ENCODE measurements at places on chromosomes 12 and 14. TPM values are rescaled to one million over a fixed set of nuclear protein-coding genes. Genes with fewer than 3 reads are reported as not detected.

SLC10A1 gene
- not detected for total RNA-seq

LRRIQ1 gene
- total RNA-seq = not detected

PGF gene
- 0.09 TPM for total RNA-seq

TAS2R46 gene
- total RNA-seq = not detected

RAD51AP1 gene
- total RNA-seq = 50.9 TPM

GZMB gene
- 3,062 TPM for total RNA-seq

KIF26A gene
- total RNA-seq = 0.28 TPM

DNA sequence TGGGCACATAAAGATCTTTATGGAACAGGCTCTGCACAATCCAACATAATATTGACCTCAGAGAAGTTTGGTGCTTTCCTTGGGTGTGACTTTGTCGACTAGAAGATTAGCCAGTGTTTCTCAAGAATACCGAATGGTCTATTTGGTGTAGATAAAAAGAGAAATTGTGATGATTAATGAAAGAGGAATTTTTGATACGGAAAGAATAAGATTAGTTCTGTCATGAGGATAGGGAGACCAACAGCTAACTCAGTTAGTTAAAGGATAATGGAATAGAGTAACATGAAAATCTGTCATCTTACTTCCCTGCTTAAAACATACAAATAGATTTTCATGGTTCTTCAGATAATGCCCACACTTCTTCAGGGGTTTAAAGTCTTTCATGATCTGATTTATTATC is 24.2 kb downstream of the PTPRO start:
- no peaks in the 10 kb centered on the region for H3K4me1 ChIP-seq
- peaks cover 8% of the 10 kb centered on the region for H3K27me3 ChIP-seq
- H3K36me3 ChIP-seq = no peaks in the 10 kb centered on the region
- no peak overlapping the region for H3K4me3 ChIP-seq

DNA sequence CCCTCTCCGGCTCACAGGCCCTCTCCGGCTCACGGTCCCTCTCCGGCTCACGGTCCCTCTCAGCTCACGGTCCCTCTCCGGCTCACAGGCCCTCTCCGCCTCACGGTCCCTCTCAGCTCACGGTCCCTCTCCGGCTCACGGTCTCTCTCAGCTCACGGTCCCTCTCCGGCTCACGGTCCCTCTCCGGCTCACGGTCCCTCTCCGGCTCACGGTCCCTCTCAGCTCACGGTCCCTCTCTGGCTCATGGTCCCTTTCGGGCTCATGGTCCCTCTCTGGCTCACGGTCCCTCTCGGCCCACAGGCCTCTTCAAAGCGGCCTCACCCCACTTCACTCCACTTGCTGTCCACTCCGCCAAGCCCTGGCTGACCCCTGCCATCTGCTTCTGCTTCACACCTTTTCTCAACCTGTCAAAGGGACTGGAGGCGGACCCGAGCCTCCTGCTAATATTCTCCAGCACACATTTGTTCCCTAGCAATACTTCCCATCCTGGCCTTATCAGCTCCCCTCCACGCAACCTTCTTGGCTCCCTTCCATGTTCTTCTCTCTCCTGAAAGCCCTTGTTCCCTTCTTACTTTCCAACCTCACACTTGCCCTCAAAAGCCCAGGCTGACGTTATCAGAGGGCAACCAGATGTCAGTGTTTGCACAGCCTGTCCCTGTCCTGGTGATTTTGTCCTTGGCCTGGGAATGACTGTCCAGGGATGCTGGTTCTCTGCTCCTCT is 176.7 kb downstream of the CALM1 start:
- DNase-seq = no peak
- no peaks in the 10 kb centered on the region for H3K36me3 ChIP-seq
- H3K4me3 ChIP-seq = no peak overlapping the region
- H3K27me3 ChIP-seq = no peaks in the 10 kb centered on the region
- no peaks in the 10 kb centered on the region for H3K4me1 ChIP-seq

- no peak overlapping the region for H3K4me3 ChIP-seq
- no peak for DNase-seq
Measured at GRCh38 chr12:106249411-106250135, 1.8 kb upstream of the CKAP4 start.

- no peaks in the 10 kb centered on the region for H3K4me1 ChIP-seq
- peaks cover 6% of the 10 kb centered on the region for H3K27me3 ChIP-seq
- no peaks in the 10 kb centered on the region for H3K36me3 ChIP-seq
- H3K27ac ChIP-seq = no peak overlapping the region
- no peak overlapping the region for H3K4me3 ChIP-seq
- no peak for DNase-seq
Measured at GRCh38 chr14:38900887-38901286, 202.1 kb downstream of the SEC23A start.

DNA sequence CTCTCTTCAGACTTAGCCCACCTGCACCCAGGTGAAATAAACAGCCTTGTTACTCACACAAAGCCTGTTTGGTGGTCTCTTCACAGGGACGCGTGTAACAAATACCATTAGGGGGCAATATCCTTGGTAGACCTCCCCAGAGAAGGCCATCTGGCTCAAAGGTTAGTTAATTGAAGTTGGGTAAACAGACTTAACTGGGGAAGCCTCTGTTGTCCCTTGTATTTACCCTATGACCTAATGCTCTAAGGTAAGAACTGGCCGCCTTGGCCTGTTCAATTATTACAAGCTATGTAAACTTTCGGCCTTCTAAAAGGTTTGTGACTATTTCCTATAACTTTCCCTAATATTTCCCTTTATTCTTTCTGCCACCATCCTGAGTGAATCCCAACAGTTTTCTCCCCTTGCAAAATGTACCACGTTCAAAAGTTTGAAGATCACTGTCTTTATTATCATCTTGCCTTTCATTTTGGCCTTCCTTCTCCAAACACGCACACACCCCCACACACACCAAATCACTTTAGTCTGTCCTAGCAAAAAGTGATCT is 15.3 kb upstream of the LYZ start:
- no peaks in the 10 kb centered on the region for H3K27me3 ChIP-seq
- no peak for DNase-seq
- H3K27ac ChIP-seq = no peak overlapping the region
- H3K4me3 ChIP-seq = no peak overlapping the region
- H3K4me1 ChIP-seq = peaks cover 36% of the 10 kb centered on the region

GRCh38 chr12:6262211-6262610 is 48.3 kb upstream of the PLEKHG6 start:
- no peak for DNase-seq
- H3K27ac ChIP-seq = no peak overlapping the region
- H3K27me3 ChIP-seq = peaks cover 2% of the 10 kb centered on the region
- H3K4me1 ChIP-seq = peaks cover 11% of the 10 kb centered on the region
- no peaks in the 10 kb centered on the region for H3K36me3 ChIP-seq

GRCh38 chr14:96256407-96256806 is 397 bp downstream of the BDKRB1 start:
- H3K4me1 ChIP-seq = no peaks in the 10 kb centered on the region
- peaks cover 15% of the 10 kb centered on the region for H3K27me3 ChIP-seq
- H3K4me3 ChIP-seq = no peak overlapping the region
- no peak for DNase-seq

GRCh38 chr12:128581321-128581761 is 242.4 kb downstream of the SLC15A4 start:
- H3K4me3 ChIP-seq = no peak overlapping the region
- no peak overlapping the region for H3K27ac ChIP-seq
- H3K27me3 ChIP-seq = no peaks in the 10 kb centered on the region
- DNase-seq = no peak
- no peaks in the 10 kb centered on the region for H3K4me1 ChIP-seq

DNA sequence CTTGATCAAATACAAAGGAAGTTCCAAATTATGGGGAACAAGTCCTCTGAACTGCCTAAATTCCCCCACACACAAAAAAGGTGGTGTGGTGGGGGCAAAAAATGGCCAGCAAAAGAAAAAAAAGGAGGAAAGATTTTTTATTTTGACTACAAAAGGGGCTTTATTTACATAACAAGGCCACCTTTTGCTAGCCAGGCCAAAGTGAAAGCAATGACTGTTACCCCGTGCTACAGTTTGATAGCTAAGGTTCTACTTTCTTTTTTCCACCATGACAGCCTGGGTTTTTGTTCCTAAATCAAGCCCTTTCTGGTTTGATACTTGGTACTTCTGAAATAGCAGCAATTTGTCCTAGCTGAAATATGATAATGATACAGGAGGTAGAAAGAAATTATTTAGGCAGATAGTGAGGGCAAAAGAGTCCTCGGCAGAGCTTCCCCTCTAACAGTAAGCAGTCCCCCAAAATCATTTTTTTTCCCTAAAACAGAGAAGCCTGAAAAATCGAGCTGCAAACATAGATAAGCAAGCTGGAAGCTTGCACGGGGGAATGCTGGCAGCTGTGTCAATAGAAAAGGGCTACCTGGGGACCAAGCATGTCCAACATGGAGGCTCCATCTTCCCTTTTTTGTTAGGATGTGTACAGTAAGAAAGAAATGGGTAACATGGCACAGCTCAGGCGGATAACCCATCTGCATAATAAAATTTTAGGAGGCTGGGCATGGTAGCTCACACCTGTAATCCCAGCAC is 8.9 kb upstream of the B4GALNT1 start:
- no peak overlapping the region for H3K4me3 ChIP-seq
- no peak overlapping the region for H3K27ac ChIP-seq

- no peak for DNase-seq
- peaks cover 46% of the 10 kb centered on the region for H3K4me1 ChIP-seq
- H3K27ac ChIP-seq = peak overlapping the region; percentile 11
Measured at GRCh38 chr14:68268719-68269118, 449.1 kb downstream of the RAD51B start.

DNA sequence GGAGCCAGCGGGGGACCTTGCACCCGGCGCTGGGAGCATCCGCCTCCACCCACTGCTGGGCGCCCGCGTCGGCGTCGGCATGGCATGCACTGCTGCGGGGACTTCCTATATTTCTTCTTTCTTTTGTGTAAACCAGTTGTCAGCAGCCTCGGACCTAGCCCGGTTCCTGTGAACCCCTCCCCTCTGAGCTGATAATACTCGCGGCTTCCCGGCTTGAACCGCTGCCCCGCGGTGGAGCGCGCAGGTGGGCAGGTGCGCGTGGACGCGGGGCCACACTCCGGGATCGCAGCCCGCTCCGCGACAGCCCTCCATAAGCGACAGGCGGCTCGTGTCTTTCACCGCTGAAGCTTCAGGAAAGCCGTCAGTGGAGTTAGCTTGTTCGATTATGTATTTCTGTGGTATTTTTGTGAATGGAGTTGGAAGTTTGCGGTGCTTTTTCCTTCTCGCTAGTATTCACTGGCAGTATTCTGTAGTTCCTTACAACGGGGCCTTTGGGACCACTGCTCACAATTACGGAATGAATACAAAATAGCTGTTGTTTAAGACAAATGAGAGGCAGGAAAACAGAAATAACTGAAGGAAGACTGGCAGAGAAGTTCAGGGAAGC is 870 bp downstream of the BMAL2 start:
- H3K4me1 ChIP-seq = peaks cover 42% of the 10 kb centered on the region
- H3K27ac ChIP-seq = peak overlapping the region; percentile 74
- peak; percentile 69 for DNase-seq
- peaks cover 30% of the 10 kb centered on the region for H3K27me3 ChIP-seq
- H3K4me3 ChIP-seq = peak overlapping the region; percentile 82
- H3K36me3 ChIP-seq = no peaks in the 10 kb centered on the region

DNA sequence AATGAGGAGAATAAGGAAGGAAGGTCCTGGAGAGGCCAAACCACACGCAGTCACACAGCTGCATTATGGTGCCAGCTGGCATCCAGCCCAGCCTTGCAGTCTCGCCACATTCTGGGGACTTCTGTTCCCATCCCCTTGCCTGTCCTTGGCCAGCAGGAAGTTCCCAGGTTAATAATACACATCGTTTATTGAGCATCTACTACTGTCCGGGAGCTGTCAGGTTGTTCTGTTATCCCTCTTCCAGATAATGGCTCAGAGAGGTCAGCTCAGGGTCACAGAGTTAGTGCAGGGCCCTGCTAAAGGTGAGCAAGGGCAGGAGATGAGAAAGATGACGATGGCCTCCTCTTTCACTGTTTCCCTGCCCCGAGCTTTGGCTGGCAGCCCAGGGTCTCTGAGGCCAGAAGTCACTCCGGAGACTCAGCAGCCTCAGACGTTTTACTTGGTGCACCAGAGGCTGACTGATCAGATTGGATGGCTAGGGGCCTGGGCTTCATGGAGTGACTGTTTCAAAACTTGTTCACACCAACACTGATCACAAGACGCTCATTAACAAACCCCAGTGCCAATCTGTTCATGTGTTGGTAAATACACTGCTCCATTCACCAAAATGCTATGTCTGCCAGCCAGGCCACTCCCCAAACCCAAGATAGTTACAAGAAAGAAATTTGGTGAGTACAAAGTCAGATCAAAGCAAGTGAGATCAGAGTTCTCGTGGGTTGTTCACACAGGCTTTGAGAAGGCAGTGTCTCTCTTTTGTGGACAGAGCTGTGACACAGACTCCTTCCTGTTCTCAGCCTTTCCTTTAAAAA is 79.2 kb downstream of the B4GALNT3 start:
- no peaks in the 10 kb centered on the region for H3K27me3 ChIP-seq
- H3K36me3 ChIP-seq = no peaks in the 10 kb centered on the region
- H3K4me3 ChIP-seq = no peak overlapping the region

GRCh38 chr14:102927878-102928411 is 5.5 kb downstream of the AMN start:
- no peak overlapping the region for H3K27ac ChIP-seq
- H3K4me1 ChIP-seq = peaks cover 14% of the 10 kb centered on the region
- H3K27me3 ChIP-seq = peaks cover 30% of the 10 kb centered on the region
- H3K36me3 ChIP-seq = no peaks in the 10 kb centered on the region

DNA sequence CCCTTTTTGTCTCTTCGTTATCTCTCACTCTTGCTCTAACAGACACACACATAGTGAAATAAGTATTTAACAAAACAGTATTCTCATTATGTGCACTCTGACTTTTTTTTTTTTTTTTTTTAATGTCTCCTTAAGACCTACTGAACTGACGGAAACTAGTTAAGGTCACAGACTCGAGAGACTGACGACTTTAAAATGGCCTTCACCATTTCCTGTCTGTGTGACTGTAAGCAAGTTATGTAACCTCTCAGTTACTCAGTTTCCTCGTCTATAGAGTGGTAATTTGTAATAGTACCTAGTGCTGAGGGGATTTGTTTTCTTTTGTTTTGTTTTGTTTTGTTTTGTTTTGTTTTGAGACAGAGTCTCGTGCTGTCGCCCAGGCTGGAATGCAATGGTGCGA is 284.8 kb downstream of the FBXL14 start:
- no peaks in the 10 kb centered on the region for H3K4me1 ChIP-seq
- H3K27me3 ChIP-seq = no peaks in the 10 kb centered on the region
- no peak for DNase-seq
- H3K36me3 ChIP-seq = peaks cover 25% of the 10 kb centered on the region

- no peak for DNase-seq
- H3K27me3 ChIP-seq = peaks cover 7% of the 10 kb centered on the region
- H3K4me3 ChIP-seq = no peak overlapping the region
- H3K27ac ChIP-seq = no peak overlapping the region
- no peaks in the 10 kb centered on the region for H3K4me1 ChIP-seq
Measured at GRCh38 chr12:42291680-42292079, 34.2 kb downstream of the ZCRB1 start.

DNA sequence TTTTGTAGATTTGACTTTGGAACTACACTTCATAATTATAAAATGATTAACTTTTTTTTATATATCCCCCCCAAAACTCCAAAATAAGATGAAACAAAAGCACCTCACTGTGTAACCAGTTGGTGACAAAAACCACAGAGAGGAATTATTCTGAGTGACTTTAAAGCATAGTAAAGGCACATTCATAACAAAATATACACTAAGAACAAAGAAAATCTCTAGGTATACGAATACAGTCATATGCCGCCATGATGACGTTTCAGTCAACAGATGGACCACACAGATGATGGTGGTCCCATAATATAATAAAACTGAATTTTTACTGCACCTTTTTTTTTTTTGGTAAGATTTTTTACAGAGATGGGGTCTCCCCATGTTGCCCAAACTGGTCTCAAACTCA is 70.7 kb downstream of the MED13L start:
- no peaks in the 10 kb centered on the region for H3K27me3 ChIP-seq
- no peak overlapping the region for H3K27ac ChIP-seq
- peaks cover 5% of the 10 kb centered on the region for H3K36me3 ChIP-seq
- H3K4me3 ChIP-seq = no peak overlapping the region
- DNase-seq = peak; percentile 22

Data from activated CD4-positive, alpha-beta T cell treated with anti-CD3 and anti-CD28 coated beads for 36 hours (primary cell).